ENCODE measurements at places on chromosomes 12 and 14.

DNA sequence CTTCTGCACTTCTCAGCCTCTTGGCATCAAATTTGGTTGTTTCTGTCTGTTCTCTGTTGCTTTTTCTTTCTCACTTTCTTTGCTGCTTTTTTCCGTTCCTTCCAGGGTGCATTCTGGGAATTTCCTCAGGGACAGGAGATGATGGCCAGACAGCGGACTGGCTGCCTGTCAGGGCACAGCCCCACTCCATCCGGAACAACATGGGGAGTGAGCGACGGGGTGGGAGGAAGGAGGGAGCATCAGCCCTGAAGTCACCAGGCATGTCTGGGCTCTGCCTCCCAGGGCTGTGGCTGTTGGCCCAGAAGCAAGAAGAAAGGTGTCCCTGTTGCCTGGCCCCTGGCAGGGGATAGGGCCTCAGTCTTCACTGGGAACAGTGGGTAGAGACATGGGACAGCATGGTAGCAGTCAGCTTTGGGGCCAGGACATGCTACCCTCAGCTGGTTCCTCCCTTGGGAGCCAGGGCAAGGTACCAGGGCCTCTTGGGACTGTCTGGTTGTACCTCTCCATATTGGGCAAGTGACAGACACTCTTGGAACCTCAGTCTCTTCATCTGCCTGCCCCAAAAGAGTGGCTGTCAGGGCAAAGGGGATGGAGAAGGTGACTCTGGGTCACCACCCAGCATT lies 8.6 kb downstream of the PGF start:
- no peak for DNase-seq

GRCh38 chr14:91368776-91369416 lies 48.7 kb downstream of the CCDC88C start:
- DNase-seq: no peak

- DNase-seq: peak; percentile 1
Observed at GRCh38 chr12:8996682-8997405, 7.5 kb downstream of the KLRG1 start.

- DNase-seq: no peak
Observed at GRCh38 chr12:70890895-70891832, 29.4 kb downstream of the PTPRR start.

- peak; percentile 23 for DNase-seq
Observed at GRCh38 chr12:78359520-78359919, 505.1 kb upstream of the SYT1 start.

Measured in cardiac fibroblast (primary cell).